Activated CD4-positive, alpha-beta T cell treated with anti-CD3 and anti-CD28 coated beads for 4 hours (primary cell): ENCODE measurements at places on chromosomes 5 and 9.

GRCh38 chr9:113548221-113549041 is 84.9 kb downstream of the RGS3 start:
- DNase-seq: peak; percentile 49

DNA sequence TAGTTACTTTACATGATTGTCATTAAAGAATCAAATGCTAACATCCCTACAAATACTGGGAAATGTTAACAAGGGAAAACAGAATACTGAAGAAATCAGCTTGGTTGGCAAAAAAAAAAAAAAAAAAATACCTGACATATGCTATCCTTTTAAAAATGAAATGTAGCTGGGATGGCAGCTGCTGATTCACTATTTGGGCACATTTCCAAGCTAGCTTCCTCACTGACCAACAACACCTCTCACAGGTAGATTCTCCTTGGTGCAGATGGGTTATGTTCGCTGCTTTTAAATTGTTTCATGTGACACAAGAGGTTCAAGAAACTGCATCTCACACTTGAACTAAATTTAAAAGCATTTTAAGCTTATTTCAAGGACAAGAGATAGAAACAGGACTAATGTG is 6.1 kb upstream of the PRUNE2 start:
- DNase-seq: no peak

GRCh38 chr9:81462801-81463200 is 226.5 kb downstream of the TLE1 start:
- no peak for DNase-seq

DNA sequence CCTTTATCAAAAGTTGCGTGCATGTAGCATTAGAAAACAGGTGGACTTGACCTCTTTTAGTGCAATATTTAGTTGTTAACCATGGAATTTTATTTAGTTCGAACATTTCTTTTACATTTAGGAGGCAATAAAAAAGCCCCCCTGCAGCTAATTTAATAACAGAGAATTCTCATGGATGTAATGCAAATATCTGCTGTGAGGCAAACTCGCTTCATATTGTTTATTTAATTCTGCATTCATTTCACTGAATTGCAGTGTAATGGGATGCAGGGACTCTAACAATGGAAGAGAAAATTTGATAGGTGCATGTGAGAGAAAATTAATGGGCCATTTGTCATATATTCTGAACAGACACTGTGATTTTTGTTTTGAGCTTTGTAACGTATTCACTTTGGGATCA is 205.1 kb upstream of the CHD1 start:
- no peak for DNase-seq

DNA sequence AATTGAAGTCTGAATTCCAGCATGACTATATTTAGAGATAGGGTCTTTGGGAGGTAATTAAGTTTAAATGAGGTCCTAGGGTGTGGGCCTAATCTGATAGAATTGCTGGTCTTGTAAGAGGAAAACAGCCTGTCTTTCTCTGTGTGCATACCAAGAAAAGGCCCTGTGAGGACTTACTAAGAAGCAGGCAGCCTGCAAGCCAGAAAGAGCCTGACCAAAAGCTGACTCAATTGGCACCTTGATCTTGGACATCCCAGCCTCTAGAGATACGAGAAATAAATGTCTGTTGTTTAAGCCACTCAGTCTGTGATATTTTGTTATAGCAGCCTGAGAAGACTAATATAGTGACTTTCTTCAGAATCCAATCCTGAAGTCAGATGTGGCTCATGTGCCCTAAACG is 14.6 kb downstream of the ARL14EPL start:
- no peak for DNase-seq
